Activated naive CD4-positive, alpha-beta T cell (primary cell): ENCODE measurements at places on chromosomes 3 and 15.

GRCh38 chr15:74653426-74654102 lies 37.9 kb downstream of the CLK3 start:
- DNase-seq, result no peak

- DNase-seq, result no peak
These were observed 104.9 kb upstream of the FLNB start for GRCh38 chr3:57903124-57903890.

GRCh38 chr15:40815042-40815698 lies 7.9 kb upstream of the DNAJC17 start:
- DNase-seq, result no peak

DNA sequence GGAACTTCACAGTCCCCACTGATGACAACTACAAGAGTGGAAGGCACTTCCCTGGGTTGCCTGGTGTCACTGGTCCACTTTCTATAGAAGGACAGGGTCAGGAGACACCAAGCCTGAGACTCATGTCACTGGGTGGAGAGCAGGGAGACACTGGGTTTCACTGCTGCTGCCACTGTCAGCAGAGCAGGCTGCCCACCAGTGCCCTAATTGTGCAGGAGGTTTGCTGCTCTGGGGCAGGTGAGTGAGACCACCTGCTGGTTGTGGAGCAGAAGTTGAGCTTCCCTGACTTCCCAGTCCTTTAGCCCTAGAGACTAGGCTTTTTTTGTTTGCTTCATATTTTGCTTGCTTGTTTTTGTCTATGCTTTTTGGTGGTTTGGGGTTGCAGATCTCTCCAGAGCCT lies 528.4 kb upstream of the RGMA start:
- DNase-seq, result no peak

- DNase-seq, result no peak
These were observed 151.0 kb downstream of the CD47 start for GRCh38 chr3:107939691-107940442.
